ENCODE measurements at places on chromosomes 6 and 20.
A peak's percentile ranks its signal among the peaks of the same experiment; 100 is the strongest.

- peak; percentile 90 for DNase-seq
These were observed 11.2 kb upstream of the PSMG4 start for GRCh38 chr6:3247255-3248146.

- DNase-seq: no peak
These were observed 1.0 kb upstream of the TOMM34 start for GRCh38 chr20:44961011-44961869.

DNA sequence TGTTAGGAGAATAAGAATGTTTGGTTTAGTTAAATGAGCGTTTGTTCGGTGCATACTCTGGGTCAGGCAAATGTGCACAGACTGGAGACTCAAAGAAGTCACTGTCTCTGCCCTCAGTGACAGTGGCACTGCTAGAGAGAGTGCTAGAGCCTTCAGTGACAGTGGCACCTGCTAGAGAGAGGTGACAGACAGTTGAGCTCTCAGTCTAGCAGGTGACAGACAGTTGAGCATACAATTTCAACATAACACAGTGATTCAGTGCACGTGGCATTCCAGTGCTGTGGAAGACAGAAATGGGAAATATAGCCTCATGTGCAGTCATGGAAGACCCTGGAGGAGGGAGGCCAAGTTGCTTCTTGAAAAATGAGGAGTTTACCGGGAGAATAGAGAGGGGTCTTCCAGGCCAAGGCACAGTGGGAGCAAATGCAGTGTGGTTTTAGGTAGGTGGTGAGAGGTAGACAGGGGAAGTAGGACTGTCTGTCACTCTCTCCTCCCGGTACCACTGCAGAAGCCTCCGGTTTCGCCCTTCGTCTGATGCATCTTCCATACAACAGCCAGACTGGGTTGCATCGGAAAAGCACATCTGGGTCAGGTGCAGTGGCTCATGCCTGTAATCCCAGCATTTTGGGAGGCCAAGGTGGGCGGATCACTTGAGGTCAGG is 107.9 kb upstream of the CLDN20 start:
- DNase-seq: no peak

DNA sequence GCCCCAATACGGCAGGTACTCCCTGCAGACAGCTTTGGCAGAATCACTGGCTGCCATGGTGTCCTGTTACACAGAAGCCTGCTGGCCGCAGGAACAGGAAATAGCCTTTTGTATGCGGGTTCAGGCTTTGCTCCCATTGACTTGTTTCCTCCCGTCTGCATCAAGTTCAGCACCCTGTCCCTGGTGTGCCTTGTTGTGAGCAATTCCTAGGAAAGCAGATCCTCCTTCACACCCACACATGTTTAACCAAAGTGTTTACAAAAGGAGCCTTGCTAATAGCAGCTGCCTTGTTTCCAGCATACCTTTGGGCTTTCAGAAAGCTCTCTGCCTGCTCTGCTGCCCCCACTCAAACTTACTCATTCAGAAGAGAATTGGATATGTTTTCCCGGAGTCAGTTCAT is 127.2 kb upstream of the SUPT3H start:
- peak; percentile 47 for DNase-seq

GRCh38 chr6:136761227-136761922 is 30.9 kb downstream of the MAP3K5 start:
- DNase-seq: no peak

- no peak for DNase-seq
These were observed 55.0 kb downstream of the LYRM2 start for GRCh38 chr6:89583559-89583958.

DNA sequence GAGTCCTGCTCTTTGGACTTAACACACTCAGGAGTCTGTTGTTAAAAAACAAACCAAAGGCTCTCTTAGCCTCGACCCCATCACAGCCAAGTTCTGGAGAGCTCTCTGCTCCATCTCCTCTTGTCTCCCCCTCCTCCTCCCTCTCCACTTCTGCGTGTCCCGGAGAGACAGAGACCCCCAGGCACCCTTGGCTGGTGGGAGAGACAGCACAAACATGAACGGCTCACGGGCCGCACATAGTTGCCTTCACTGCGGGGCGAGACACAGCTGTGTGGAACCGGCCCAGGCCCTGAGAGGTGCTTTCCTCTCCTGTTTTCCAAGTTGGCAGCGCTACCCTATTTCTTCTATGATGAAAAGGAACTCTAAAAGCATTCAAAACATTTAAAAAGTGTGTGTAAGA is 23.3 kb upstream of the MYT1 start:
- no peak for DNase-seq

DNA sequence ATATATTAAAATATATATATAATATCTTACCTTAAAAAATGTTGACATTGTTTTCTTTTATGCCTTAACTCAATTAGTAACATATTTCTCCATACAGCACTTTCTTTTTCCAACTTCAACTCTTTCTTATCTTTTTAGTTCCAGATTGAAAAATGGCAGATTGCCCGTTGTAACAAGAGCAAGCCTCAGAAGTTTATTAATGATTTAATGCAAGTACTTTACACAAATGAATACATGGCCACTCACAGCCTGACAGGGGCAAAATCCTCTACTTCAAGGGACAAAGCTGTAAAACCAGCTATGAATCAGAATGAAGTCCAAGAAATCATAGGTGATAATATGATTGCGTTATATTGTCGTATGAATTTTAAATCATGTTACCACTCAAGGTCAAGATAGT is 29.4 kb upstream of the KIAA1586 start:
- no peak for DNase-seq

- DNase-seq: no peak
These were observed 379.0 kb downstream of the EPHA7 start for GRCh38 chr6:93040375-93040774.
